ENCODE measurements at places on chromosomes 7 and 10.

DNA sequence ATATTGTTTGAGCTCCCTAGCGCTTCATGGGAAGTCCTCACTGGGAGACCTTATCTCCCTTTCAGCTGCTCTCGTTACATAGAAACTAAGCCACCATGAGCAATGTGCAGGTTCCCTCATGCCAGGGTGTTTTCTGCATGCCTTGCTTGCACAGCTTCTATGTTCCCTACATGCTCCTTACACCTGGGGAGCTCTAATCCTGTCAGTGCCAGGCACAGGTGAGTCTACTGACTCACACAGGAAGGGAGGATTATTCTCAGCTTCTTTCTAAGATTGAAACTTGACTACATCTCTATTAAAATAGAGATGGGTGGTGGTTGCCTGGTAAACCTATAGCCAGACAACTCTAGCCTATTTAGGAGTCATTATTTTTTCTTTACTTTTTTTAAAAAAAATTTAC lies 375.7 kb upstream of the CDC14C start:
- no peak for DNase-seq

- DNase-seq = no peak
Observed at GRCh38 chr10:91023700-91024398, 103.0 kb upstream of the ANKRD1 start.

DNA sequence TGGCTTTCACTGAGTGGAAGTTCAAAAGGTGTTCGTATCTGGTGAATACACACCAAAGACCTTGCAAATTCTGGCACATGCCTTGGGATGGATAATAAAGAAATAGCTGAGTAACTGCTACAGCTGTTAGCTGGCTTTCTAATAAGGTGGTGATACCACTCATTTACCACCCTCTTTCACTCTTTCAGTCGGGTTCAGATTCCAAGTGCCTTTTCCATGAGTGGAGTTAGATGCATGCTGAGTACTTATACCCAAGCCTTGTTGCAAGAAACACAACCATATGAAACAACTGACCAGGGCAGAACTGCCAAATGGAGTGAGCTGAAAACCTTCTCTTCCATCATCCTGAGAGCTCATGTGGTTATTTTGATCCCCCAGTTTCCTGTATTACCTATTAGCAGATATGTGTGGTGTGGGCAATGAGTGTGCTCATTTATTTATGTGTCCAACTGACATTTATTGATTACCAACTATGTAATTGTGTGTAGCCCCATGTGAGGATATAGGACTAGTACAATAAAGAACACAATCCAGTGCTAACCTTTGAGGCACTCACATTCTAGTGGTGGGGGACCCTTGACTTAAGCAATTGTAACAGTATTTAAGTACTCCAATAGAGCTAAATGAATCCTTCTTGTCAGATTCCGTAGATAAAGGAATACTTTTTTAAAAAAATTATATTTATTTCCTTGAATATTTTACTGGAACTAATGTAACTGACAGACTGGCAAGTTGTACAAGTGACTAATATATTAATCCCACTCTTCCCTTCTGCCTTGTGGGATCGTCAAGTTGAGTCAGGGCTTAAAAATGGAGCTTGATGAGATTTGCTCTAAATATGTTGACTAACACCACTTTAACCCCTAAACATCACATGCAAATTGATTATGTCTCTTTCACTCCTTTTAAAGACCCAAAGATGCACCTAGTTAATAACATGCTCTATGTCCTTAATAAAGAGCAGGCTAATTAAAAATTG lies 124.7 kb downstream of the ARID5B start:
- DNase-seq = no peak

- DNase-seq = no peak
Observed at GRCh38 chr7:83836028-83836427, 187.1 kb upstream of the SEMA3E start.

DNA sequence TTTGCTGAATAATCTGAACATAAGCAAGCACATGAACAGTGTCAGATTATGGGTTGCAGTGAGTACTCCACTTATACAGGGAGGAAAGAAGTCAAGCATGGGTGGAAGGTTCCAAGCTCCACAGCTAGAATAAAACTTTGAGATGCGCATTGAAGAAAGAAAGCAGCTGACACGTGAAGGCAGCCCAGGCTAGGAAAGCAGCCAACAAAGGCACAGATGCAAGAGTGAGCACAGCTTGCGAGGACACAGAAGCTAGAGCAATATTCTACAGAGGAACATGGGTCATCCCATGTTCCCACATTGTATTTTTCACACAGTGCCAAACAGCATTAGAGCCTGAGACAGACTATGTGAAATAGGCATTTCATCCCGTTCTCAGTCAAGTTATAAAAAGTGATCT lies 194.6 kb upstream of the TBX20 start:
- DNase-seq = no peak
